ENCODE measurements at places on chromosomes 1 and 21. TPM values are rescaled to one million over a fixed set of nuclear protein-coding genes. Genes with fewer than 3 reads are reported as not detected.

The GALNT2 gene
- 117 TPM for total RNA-seq

The CFHR5 gene
- not detected for total RNA-seq

The HMCN1 gene
- total RNA-seq, result 6.4 TPM

- DNase-seq, result peak; percentile 11
Observed at GRCh38 chr21:36504067-36505058, 24.4 kb upstream of the CLDN14 start.

- peak; percentile 48 for DNase-seq
Observed at GRCh38 chr21:26686278-26686677, 113.2 kb upstream of the CYYR1 start.

DNA sequence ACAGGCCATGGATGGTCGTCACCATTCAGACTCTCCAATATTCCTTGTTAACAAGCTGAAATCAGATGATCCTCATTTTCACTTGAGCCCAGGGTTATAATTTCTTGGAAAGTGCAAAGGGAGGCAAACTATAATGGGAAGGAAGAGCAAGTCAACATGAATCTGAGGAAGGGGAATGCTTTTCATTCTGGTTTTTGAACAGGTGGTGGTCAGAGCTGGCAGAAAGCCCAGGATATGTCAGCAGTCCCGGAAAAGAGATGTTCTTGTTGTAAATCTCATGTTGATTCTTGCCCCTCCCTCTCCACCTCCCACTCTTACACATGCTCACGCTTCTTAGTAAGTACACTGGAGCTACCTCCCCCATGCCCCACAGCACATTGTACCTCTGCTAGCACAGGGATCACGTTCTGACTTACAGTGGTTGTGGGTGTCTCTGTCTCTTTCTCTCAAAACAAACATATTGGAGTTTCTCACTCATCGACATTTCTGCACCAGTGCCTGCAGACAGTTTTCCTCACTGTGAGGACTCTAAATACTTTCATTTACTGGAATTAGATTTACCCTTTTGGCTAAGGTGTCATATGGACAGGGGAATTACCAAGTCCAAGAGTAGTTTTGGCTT lies 77.6 kb downstream of the XCL2 start:
- peak; percentile 71 for DNase-seq

GRCh38 chr1:45325851-45326506 lies 716 bp upstream of the HPDL start:
- DNase-seq, result no peak

DNA sequence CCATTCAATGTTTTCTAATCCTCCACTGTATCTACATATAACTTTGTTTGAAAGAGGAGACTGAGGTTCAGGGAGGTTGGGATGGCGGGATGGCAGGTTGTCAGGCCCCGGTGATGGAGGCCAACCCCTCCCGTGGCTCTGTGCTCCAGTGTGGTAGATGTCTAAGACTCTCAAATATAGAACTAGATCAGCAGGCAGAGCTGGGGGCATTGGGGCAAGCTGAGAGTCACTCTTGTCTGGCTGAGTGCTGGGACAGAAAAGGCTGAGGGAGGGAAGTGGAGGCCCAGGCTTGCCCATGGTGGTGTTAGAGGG lies 1.7 kb downstream of the IL6R start:
- DNase-seq, result no peak

GRCh38 chr1:49106445-49106844 lies 329.8 kb upstream of the BEND5 start:
- DNase-seq, result peak; percentile 12
